ENCODE measurements at places on chromosomes 3 and 15.
A peak's percentile ranks its signal among the peaks of the same experiment; 100 is the strongest.

GRCh38 chr3:12965999-12966846 lies 107.0 kb downstream of the IQSEC1 start:
- DNase-seq = no peak

GRCh38 chr3:196274585-196274984 lies 12.9 kb downstream of the PCYT1A start:
- DNase-seq = peak; percentile 44

- no peak for DNase-seq
Observed at GRCh38 chr3:14518432-14518802, 21.7 kb downstream of the GRIP2 start.

- DNase-seq = no peak
Observed at GRCh38 chr15:62932436-62932835, 110.1 kb upstream of the TPM1 start.

GRCh38 chr3:45906681-45907407 lies 20.5 kb downstream of the CCR9 start:
- no peak for DNase-seq

Data from stimulated activated CD4-positive, alpha-beta T cell treated with anti-CD3 and anti-CD28 coated beads, TNF-alpha, amount 100 ng/mL, for 48 hours (primary cell).